ENCODE measurements at places on chromosomes 2 and 18.
A peak's percentile ranks its signal among the peaks of the same experiment; 100 is the strongest.

DNA sequence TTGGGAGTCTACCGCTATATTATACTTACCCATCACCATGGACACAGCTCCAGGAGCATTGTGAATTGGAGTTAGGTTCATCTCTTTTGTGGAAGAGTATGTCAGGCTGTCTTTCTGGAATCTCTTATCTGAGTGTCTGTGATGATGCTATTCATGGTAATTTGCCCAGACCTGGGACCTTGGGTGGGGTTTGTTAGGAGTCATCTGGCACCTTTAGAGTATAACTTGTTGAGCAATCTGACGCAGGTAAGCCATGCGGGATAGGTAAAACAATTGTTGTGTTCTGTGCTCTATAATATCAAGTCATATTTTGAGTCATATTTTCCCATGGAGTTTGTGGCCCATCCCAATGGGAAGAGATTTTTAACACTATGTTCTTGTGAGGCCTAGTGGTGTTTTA lies 49.7 kb upstream of the MAPRE2 start:
- DNase-seq = no peak

- DNase-seq = no peak
Observed at GRCh38 chr2:105443617-105444598, 45.1 kb upstream of the FHL2 start.

DNA sequence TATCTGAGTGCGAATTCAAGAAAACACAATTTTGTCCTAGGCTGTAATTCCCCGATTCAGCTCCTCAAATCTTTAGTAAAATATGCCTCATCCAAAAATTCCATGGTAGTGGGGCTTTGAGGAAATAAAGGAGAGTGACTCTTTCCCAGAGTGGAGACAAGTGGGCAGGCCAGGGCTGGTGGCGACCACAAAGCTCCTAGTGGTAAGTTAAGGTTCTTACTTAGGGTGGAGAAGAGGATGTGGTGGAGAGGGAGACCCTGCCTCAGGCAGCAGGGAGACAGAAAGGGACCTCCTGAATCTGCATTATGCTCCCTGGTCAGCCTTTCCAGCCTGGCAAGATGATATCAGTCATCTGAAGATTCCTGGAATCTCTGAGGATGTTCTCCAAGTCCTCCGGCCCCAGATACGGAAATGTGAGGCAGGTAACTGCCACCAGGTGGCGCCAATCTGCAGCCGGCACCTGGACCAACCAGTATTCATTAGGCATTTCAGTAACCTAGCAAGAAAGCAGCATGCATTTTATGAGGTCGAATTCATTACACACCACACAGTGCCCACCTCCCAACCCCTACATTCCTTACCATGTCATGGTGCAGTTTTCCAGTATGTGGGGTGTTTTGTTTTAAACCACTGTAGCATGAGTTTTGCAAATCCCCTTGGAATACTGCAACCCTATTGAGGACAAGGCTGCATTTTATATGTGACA lies 106.4 kb downstream of the POLE4 start:
- peak; percentile 38 for DNase-seq

DNA sequence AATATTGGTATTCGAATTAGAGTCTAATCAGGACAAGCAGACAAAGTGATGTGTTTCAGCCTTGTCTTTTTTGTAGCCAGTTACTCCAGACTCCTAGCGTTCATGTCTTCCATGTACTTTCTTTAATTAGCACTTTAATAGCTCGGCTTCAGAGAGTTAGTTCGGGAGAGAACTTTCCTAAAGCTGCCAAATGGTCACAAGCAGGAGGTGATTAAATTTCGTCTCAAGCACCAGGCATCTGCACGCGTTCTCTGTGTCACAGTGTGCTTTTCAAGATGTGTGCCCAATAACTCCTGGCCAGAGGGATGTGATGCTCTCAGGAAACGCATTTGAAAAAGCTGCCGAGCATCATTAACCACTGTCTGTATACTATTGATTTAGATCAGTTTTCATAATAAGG lies 790.8 kb downstream of the SOCS6 start:
- DNase-seq = no peak

- no peak for DNase-seq
Observed at GRCh38 chr2:11752906-11753305, 6.5 kb downstream of the LPIN1 start.

DNA sequence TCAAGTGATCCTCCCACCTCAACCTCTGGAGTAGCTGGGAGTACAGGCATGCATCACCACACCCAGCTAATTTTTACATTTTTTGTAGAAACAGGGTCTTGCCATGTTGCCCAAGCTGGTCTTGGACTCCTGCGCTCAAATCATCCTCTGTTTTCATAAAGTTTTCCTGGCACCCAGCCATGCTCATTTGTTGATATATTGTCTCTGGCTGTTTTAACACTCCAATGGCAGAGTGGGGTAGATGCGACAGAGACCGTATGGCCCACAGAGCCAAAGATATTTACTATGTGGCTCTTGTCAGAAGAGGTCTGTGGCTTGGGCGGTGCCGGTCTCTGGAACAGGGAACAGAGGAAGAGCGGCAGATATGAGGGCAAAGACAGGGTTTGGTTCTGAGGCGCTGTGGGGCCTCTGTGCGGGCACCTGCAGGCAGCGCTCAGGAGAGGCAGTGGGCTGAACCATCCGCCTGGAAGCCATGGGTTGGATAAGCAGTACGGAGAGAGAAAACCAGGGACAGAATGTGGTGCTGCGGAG lies 50.2 kb downstream of the CENPO start:
- no peak for DNase-seq

GRCh38 chr2:7795778-7796563 lies 878.8 kb downstream of the RNF144A start:
- DNase-seq = peak; percentile 75

DNA sequence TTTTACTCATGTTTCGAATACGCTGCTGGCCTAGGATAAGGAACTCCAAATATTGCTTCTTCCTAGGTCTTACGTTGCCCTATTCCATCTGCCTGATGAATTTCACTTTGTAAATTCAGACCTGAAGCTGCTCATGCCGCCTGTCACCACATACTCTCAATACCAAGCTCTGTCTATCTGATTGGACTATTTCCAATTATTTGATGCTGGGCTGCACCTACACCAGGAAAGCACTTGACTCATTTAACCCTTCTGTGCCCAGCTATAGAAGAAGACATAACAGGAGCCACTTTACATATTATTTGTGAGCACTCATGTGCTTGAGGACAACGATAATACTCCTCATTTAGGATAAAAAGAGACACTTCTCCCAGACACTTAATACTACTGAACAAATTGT lies 1293.9 kb upstream of the LRRTM1 start:
- no peak for DNase-seq

- no peak for DNase-seq
Observed at GRCh38 chr18:46575851-46576250, 81.2 kb downstream of the LOXHD1 start.

- no peak for DNase-seq
Observed at GRCh38 chr18:580154-580553, at the start of gene CETN1. TSS of gene CETN1 (plus strand) at chr18:580380. CDS start at chr18:580409, 29 bp downstream.

DNA sequence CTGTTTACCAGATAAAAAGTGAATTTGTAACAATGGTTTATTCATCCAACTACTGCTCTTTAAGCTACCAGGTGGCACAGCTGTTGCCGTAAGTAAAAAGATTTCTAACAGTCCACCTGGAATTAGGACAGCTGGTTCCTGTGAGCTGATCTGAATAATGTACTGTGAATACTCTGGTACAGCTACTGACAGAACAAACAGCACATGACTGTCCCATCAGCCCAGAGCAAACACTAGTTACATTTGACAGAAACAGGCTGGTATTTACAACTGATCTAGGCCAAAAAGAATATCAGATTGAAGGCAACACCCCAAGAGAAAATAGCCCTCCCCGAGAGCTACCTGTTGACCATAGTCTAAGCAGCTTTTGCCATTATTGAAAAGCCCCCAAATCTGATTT lies 840.4 kb downstream of the CPS1 start:
- no peak for DNase-seq

DNA sequence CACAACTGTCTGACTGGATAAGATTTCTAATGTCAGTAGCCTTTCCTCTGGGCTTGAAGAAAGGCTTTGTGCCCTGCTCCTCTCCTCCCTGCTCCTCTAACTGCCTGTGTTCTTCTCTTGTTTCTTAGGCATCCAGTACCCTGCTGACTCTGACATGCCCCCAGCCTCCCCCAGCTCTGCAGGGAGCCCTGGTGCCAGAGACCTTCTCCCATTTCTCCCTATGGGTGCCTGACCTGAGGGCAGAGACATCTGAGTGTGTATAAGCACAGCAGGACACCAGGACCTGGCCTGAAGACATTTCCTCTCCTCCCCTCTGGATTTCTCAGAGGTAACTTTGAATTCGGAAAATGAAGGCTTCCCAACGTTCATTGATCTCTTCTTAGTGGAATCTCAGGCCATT lies 23.6 kb downstream of the RNF144A start:
- no peak for DNase-seq

DNA sequence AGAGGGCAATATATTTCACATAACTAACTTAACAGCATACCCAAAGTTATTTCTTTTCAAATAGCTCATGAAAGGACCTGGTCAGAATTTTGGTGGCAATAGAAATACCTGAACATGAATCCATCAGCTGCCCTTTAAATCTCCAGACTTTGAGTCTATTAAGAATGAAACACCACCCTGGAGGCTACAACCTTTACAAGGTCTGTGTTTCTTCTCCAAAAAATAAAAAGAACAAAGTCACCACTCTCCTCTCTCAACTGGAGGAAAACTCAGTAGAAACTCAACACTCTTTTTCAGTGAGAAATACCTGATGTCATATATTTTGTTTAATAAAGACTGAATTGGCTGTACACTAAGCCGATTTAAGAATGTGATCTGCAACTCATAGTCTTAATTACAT lies 204.3 kb downstream of the AGPS start:
- no peak for DNase-seq

DNA sequence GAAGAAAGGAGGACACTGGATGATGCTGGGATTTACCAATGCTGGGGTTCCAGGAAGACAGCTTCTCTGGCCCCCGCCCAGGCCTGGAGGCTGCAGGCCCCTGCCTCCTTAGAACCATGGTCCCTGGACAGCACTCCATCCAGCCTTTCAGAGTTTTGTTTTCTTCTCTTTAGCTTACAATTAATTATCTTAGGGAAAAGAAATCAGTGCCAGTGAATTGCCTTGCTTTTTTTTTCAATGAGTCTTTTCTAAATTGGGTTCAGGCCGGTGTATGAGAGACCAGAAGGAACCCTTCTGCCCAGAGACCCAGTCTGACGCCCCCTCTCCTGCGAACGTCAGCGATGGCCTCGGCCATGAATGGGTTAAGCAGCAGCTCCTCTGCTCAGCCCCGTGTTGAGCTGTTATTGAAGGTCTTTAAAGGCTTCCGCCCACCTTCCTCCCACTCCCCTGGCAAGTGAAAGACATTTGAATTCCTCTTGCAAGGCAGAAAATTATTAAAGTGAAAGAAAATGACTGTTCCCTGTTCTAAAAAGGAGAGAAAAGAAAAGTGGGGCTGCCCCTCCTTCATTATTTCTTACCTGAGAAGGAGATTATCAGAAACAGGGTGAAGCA lies 65.7 kb upstream of the CHMP1B start:
- no peak for DNase-seq

DNA sequence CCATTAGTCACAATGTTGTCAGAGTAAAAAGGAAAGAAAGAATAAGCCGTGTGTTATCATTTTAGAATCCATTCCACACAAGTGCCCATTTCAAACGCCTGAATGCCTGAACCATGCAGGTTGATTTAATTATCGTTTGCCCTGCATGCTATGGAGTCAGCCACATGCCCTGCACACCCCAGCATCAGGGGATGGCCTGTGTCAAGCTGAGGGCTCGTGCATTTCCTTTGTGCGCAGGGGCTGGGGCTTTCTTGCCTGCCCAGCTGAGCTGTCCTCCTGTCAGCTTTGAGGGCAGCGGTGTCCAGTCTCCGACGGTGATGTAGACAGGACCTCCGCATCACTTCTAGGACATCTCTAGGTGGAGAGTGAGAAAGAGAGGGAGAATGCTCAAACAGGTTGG lies 200.4 kb downstream of the TSN start:
- DNase-seq = no peak

DNA sequence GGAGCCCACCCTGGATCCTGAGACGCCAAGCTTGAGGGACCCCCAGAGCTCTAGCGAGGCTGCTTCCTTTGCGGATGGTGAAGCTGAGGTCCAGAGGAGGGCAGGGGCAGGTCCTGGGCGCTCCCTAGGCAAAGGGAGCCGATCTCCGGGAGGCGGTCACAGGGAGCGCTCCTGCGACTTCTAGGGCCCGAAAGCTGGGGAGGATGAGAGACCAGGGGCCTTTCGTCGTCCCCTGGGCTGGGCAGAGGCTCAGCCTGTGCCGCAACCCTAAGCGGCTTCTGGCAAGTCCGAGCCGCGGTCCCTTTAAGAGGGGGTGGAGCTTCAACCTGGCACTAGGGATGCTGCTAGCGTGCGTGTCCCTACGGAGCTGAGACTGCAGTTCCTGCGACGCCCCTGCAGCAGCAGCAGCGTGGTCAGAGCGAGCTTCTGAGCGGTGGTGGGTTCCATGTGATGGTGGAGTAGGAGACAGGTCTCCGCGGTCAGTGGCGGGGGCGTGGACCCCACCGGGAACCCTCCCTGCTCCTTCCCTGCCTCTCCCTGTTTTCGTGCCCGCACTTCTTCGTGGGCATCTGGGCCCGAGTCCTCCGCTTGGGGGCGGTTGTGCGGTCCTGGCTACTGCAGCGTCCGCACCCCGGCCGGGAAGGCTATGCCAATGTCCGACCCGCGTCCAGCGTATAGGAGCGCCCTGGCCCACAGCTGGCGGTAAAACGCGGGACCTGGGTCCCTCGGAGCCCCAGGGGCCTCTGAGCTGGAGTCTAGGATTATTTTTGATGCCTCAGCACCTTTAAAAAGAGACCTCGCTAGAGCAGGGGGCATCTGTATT lies 154.6 kb downstream of the CCDC74A start:
- peak; percentile 84 for DNase-seq

DNA sequence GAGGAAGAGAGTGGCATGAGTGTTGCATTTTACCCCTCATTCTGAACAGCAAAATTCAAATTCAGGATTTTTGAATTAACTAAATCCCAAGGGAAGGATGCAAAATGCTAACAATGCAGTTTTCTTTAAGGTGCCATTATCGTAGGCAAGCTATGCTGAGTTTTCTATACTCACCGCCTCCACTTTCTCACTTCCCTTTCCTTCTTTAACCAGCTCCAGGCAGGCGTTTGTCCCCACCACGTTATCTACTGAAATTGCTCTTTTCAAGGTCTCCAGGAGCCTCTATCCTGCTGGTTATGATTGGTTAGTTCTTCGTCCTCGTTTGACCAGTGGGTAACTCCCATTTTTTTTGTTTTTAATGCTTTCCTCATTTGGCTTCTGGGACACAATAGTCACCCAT lies 1.8 kb upstream of the CPO start:
- no peak for DNase-seq

GRCh38 chr18:27606741-27607140 lies 421.6 kb upstream of the CHST9 start:
- no peak for DNase-seq

DNA sequence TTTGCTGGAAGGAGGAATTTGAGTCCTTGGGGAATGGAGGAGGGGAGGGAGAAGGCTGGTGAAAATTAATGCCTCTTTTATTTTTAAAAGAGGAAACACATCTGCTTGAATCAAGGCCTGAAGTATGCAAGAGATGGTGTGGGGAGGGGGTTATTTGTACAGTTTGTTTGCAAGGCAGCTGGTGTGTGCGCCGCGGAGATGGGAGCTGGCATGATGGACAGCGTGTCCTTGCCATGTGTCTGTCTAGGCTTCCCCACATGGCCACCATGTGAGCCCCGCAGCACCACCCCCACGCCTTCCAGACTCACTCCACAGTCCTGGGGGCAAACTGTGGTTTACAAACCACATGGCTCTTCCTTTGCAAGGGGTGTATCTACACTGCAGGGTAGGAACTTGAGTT lies 154.8 kb upstream of the APCDD1 start:
- peak; percentile 34 for DNase-seq

GRCh38 chr18:56907771-56908170 lies 239.1 kb upstream of the BOD1L2 start:
- DNase-seq = no peak
